ENCODE measurements at places on chromosomes 5 and 9.

GRCh38 chr5:141135030-141135717 lies at the start of gene PCDHB5:
Gene PCDHB5, plus strand, starts transcription at chr5:141135206. Its CDS starts 229 bp downstream, at chr5:141135435.
- no peak for DNase-seq

DNA sequence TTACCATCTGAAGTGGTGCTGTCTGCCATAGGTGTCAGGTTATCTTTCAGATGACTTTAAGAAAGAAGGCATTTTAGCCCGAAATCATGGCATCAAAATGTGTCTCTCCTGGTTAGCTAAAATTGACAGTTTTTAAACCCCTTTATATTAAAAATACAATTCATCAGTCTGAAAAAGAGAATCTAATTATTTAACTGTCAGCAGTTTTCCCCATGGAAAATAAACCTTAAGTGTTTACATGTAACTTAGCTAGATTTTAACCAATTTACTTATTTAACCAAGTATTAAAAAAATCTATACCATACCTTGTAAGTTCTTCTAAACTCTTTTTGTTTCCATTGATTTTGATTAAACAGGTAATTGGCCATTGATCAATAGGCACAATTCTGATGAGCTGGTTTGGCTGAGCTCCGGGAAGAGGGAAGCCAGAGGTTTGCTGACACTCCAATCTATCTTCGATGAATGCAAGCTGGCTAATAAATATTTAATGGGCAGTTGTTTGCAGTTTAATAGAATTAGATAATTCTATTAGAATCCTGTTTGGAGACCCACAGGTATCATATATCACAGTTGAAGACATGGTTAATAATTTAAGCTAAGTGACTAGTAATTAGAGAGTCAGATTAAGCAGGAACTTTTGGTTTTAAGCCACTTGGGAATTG lies 114.0 kb downstream of the MAT2B start:
- DNase-seq: no peak

- no peak for DNase-seq
These were observed 9.9 kb downstream of the CLPTM1L start for GRCh38 chr5:1334831-1335539.

- DNase-seq: no peak
These were observed 3.6 kb downstream of the TRIO start for GRCh38 chr5:14146725-14147124.

- DNase-seq: no peak
These were observed 367.9 kb upstream of the GRAMD2B start for GRCh38 chr5:126055348-126055729.

GRCh38 chr5:28066856-28067255 lies 1028.5 kb upstream of the CDH9 start:
- no peak for DNase-seq
